ENCODE measurements at places on chromosomes 16 and 17.
A peak's percentile ranks its signal among the peaks of the same experiment; 100 is the strongest.

DNA sequence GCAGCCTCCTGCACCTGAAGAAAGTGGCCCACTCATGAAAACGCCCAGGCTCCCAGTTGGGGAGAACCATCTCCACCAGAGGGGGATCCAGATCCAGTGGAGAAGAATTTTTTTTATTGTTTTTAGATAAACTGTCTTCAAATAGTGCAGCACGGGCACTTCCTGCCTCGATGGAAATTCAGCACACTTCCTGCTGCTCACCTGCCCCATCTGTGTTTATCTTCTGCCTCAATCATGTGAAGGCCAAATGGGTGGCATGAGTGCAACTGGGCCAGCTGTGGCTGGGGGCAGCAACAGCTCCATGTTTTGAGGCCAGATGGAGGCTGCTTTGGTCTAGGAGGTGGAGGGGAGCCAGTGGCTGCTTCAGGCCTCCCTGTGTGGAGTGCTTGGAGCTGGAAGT lies 75.9 kb upstream of the WSB1 start:
- DNase-seq, result no peak

GRCh38 chr16:58127033-58127556 lies 2.1 kb downstream of the CFAP20 start:
- no peak for DNase-seq

DNA sequence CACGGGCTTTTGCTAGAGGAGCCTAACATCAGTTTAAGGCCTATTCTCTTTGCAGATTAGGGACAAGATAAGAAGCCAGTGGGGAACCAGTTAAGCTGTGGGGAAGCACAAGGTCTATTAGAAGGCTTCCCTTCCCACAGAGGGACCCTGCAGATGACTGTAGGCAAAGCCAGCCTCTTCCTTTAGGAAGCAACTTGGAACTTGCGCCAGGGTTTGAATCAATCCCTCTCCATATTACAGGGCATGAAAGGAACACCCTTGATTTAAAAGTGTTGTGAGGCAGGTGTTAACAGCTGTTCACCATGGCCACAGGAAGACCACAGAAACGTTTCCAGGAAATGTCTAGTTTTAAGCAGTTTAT lies 77.3 kb downstream of the RPTOR start:
- no peak for DNase-seq

DNA sequence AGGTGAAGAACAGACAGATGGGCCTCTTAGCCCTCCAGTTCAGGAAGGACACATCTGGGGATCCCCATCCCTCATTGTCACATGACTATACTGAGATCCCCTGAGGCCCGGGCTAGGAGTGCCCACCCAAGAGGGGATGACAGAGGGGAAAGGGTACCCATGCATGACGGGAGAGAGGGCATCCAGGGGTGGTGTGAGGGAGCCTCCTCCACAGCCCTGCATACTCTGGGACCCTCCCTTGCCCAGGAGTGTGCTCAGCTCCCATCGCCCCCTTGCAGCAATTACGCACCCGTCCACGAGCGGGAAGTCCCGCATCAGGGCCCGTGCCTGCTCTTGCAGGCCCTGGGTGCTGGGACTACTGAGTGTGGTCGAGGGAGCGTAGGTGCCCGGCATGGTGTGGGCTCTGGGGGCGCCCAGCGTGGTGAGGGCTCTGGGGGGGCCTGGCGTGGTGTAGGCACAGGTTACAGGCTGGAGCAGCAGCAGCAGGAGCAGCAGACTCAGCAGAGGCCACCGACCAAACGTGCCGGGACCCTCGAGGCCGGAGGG lies 6.5 kb downstream of the DPEP2 start:
- no peak for DNase-seq

DNA sequence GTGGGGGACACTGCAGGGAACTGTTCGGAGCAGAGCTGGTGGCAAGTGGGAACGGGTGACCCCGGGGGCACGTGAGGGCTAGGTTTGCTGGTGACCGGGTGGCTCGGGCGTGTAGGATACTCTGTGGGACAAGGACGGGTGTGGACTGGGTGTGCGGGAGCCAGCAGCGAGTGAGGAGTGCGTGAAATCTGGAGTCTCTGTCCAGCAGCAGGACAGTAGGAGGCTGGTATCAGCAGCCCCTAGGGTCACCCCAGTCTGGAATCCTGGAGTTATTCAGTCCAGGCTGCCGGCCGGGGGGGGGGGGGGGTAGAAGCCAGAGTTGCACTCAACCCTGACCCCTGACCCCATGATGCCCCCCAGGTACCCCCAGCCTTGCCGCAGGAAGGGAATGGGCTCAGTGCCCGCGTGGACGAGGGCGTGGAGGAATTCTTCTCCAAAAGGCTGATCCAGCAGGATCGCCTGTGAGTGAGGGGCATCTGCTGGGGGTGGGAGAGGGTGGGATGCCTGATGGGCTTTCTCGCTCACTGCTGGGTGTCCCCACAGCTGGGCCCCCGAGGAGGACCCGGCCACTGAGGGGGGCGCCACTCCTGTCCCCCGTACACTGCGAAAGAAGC lies 6.2 kb downstream of the ACD start:
- DNase-seq, result no peak

GRCh38 chr17:1146561-1147265 lies 33.1 kb downstream of the ABR start:
- no peak for DNase-seq

- DNase-seq, result peak; percentile 33
Observed at GRCh38 chr16:84277244-84277823, 17.3 kb upstream of the WFDC1 start.

- no peak for DNase-seq
Observed at GRCh38 chr17:36089888-36090836, at the start of gene CCL3. Gene CCL3 (minus strand): TSS chr17:36090143. CDS start chr17:36090058, 85 bp downstream.

- DNase-seq, result no peak
Observed at GRCh38 chr17:7391307-7391706, 3.0 kb downstream of the PLSCR3 start.

- DNase-seq, result no peak
Observed at GRCh38 chr16:55351936-55352335, 27.9 kb downstream of the IRX6 start.

- no peak for DNase-seq
Observed at GRCh38 chr16:53958341-53958880, 254.5 kb downstream of the FTO start.

DNA sequence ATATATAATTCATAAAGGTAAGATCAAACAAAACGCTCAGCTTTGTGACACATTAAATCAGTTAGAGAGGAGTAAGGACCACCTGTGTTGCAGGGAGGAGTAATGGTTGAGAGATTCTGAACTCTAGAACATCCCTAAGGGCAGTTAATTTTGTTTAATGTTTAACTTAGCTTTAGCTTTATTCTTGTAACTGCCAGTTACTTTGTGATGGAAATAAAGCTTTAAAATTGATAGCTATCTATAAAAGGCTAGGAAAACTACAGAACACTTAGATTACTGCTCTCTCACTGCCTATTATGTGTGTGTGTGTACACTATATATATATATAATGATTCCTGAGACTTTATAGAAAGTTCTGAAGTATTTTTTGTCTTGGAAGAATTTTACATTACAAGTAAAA lies 37.8 kb downstream of the PTRH2 start:
- DNase-seq, result peak; percentile 82

DNA sequence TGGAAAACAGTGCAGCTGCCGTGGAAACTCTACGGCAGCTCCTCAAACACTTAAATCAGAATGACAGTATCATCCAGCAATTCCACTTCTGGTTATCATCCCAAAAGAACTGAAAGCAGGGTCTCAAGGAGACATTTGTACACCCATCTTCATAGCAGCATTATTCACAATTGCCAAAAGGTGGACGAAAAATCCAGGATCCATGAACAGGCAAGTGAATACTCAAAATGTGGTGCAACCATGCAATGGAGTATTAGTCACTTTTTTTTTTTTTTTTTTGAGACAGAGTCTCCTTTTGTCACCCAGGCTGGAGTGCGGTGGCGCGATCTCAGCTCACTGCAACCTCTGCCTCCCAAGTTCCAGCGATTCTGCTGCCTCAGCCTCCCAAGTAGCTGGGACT lies 10.6 kb upstream of the AATK start:
- no peak for DNase-seq

DNA sequence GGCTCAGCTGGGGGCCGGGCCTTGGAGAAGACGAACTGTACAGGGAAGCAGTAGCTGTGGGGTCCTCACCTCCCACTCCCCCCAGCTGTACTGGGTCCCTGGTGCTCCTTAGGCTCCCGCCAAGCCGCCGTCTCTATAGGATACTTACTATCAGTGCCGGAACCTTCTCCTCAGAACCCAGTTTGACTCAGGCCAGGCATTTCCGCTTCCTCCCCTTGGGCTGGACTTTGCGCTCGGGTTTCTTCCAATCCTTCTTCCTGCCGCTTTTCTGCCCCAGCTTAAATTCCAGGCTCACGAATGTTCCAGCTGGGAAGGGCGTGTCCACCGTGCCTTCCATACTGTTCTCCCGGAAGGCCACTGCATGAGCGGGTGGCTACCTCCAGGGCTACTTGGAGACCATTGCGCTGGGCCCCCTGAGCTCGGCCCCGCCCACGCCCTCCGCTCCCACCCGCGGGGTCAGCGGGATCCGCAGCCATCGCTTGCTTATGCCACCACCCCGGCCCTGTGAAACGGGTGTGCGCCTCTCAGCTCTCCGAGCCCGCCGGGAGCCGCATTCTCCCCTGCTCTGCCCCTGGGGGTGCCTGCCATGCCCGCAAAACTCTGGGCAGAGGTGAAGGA lies 1795.9 kb downstream of the TP53TG3F start:
- DNase-seq, result no peak

DNA sequence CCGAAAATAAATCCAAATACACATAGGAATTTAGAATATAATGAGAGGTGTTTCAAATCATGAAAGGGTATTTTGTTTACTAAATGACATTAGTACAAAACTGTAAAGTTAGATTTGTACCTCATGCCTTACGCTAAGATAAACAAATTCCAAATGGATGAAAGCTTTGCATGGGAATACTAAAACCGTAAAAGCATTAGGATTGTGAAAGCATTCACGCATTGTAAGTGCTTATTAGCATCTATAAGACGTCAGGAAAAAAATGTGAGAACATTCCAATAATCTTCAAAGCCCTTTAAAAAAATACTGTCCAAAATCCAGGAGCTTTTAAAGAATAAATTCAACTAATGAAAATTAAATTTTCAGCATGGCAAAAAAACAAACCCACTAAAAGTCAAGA lies 24.8 kb upstream of the ALOX15 start:
- DNase-seq, result no peak

- no peak for DNase-seq
Observed at GRCh38 chr16:54654429-54654828, 276.2 kb upstream of the IRX5 start.

GRCh38 chr16:84062734-84063640 lies 20.4 kb upstream of the SLC38A8 start:
- peak; percentile 65 for DNase-seq

GRCh38 chr17:82198092-82198491 lies 14.6 kb downstream of the CCDC57 start:
- DNase-seq, result no peak

- DNase-seq, result no peak
Observed at GRCh38 chr16:22313876-22314470, 16.8 kb downstream of the POLR3E start.

GRCh38 chr17:42310787-42311215 lies 22.5 kb downstream of the STAT5A start:
- DNase-seq, result no peak

- no peak for DNase-seq
Observed at GRCh38 chr17:7241090-7241733, 1.0 kb downstream of the GABARAP start.

DNA sequence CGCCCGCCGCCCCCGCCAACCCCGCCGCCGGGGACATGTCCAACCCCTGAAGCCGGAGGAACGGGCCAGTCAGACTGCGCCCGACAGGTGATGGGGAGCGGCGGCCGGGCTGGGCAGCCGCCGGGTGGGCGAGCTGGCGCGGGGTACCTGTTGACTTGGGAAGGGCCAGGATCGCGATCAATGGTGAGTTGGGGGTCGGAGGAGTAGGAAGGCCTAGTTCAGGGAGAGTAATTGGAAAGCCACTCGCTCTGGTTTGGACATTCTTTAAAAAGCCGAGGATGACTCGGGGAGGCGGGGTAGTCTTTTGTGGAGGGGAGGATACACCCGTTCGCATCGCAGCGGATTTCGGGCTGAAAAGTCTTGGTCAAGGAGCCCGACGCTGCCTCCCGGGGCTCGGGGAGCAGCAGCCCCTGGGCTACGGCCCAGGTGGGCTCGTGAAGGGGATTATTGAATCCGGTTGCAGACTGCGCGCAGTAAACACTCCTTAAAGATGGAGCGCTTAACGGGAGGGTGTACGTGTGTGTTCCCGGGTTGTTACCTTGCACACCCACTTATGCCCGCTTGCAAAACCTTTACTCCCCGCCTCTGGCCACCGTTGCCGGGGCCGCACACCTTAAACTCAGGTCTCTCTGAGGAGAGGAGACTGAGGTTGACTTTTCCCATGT lies 123.8 kb downstream of the GOSR1 start:
- DNase-seq, result no peak

- DNase-seq, result no peak
Observed at GRCh38 chr17:57666946-57667345, 78.2 kb downstream of the CCDC182 start.

GRCh38 chr16:54987081-54987480 lies 56.4 kb downstream of the IRX5 start:
- DNase-seq, result no peak

DNA sequence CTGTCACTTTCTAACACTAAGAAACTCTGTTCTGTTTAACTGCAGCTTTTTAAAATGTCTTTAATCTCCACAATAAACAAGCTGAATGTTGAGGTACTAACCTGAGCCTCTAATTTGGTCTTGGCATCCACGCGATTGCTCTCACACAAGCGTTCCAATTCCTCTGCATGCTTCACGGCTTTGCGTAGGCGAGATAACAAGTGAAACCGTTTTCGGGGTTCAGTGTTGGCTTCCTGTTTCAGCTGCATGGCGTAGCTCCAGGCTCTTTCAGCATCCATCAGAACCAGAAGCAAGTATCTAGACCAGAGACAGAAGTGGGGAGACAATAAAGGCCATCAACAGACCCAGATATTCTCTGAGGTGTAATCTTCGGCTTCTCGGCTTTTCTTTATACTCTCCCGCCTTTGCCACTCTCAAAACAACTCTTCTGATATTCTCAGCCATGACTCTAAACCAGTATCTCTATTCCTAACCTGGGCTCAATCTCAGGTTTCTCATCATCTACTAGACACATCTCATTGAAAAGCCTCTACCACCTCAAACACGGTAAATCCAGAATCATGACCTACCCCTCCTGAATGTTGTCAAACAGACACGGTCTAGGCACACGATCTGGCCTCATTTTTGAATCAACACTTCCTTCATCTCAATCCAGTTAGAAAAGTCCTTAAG lies 8.3 kb downstream of the SRP68 start:
- no peak for DNase-seq

- DNase-seq, result no peak
Observed at GRCh38 chr16:17832738-17833137, 362.0 kb upstream of the XYLT1 start.

DNA sequence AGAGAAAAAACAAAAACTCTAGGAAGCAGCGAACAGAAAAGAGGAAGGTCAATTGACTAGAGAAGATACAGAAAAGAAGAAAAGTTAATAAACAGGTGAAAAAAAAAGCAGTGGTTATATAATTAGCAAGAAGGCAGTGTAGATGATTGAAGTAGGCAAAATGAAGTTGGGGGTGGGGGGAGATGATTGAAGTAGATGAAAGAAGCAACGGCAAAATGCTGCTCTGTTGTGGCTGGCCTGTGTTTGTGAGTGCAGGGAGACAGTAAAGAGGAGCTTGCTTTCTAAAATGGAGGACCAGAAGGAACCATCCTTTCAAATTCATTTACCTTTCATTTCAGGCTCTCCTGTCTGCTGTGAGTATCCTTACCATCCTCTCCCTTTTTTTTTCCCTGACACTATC lies 3.6 kb downstream of the EVI2B start:
- no peak for DNase-seq

- no peak for DNase-seq
Observed at GRCh38 chr16:10612649-10613179, 32.3 kb upstream of the EMP2 start.

- DNase-seq, result no peak
Observed at GRCh38 chr16:20026361-20027072, 47.2 kb downstream of the GPR139 start.
